ENCODE measurements at places on chromosomes 5 and 9. TPM values are rescaled to one million over a fixed set of nuclear protein-coding genes. Genes with fewer than 3 reads are reported as not detected.

RNF224 gene
- total RNA-seq, result not detected

TAF11L10 gene
- total RNA-seq, result not detected

GAPT gene
- total RNA-seq, result 0.53 TPM

CEL gene
- total RNA-seq, result 2.0 TPM

SLC6A7 gene
- total RNA-seq, result not detected

PCDHB16 gene
- total RNA-seq, result 0.56 TPM

ZNF483 gene
- total RNA-seq, result 0.42 TPM

IL7R gene
- total RNA-seq, result 1.6 TPM

ZFP2 gene
- total RNA-seq, result 0.71 TPM

FOXD4L6 gene
- not detected for total RNA-seq

MRPS2 gene
- total RNA-seq, result 47.1 TPM

MAMDC2 gene
- total RNA-seq, result 1.9 TPM

PLEKHG4B gene
- not detected for total RNA-seq

PCDHGB1 gene
- 1.8 TPM for total RNA-seq

RGS14 gene
- total RNA-seq, result 10.8 TPM

FUBP3 gene
- 16.9 TPM for total RNA-seq

ANKRD18A gene
- 1.5 TPM for total RNA-seq

SYNPO gene
- total RNA-seq, result 628 TPM

KIF4B gene
- 0.09 TPM for total RNA-seq

CD180 gene
- 0.74 TPM for total RNA-seq

BTNL8 gene
- 0.46 TPM for total RNA-seq

LECT2 gene
- not detected for total RNA-seq

PRLR gene
- 0.15 TPM for total RNA-seq

PFN3 gene
- total RNA-seq, result not detected

OR1Q1 gene
- not detected for total RNA-seq

ADCY2 gene
- 91.4 TPM for total RNA-seq

PCDHB4 gene
- total RNA-seq, result 0.77 TPM

CNTFR gene
- 32.3 TPM for total RNA-seq

IFNA2 gene
- not detected for total RNA-seq

DNAH5 gene
- total RNA-seq, result 0.36 TPM

PALM2AKAP2 gene
- total RNA-seq, result 1.1 TPM

TXNDC15 gene
- total RNA-seq, result 24.3 TPM

All from psoas muscle (tissue), 8 donors.